Inflammatory macrophage (primary cell): ENCODE measurements at places on chromosomes 13 and 19.
A peak's percentile ranks its signal among the peaks of the same experiment; 100 is the strongest.

GRCh38 chr19:5983367-5983955 lies 5.5 kb upstream of the RANBP3 start:
- no peak for DNase-seq

- DNase-seq, result peak; percentile 97
Measured at GRCh38 chr19:44845612-44846454, at the start of gene NECTIN2. TSS of gene NECTIN2 (plus strand) at chr19:44846297. CDS start at chr19:44846526, 229 bp downstream.

GRCh38 chr19:3536429-3537100 lies 2.4 kb upstream of the TEKTIP1 start:
- DNase-seq, result peak; percentile 70

GRCh38 chr19:954272-954671 lies 28.4 kb downstream of the ARID3A start:
- no peak for DNase-seq

- DNase-seq, result peak; percentile 78
Measured at GRCh38 chr19:50912727-50913716, 1.8 kb upstream of the KLK4 start.

DNA sequence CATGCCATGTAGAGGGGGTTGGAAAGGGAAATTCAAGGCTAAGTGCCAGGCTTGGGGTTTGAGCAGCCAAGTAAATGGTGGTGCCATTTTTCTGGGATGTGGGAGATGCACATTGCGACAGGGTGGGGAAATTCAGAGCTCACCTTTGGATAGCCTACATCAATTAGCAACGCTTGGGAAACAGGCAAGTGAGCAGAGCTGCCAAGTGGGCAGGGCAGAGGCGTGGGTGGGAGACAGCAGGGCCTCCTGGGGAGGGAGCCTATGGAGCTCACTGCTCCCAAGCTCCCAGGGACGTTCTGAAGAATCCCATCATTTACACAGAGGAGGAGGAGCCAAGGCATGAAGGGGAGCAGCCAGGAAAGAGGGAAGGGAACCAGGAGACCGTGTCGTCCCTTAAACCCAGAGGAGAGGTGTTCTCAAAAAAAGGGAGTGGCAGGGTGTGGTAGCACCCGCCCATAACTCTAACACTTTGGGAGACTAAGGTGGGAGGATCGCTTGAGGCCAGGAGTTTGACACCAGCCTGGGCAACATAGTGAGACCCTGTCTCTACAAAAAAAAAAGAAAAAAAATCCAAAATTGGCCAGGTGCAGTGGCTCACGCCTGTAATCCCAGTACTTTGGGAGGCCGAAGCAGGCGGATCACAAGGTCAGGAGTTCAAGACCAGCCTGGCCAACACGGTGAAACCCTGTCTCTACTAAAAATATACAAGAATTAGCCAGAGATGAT lies 11.5 kb upstream of the CCNE1 start:
- no peak for DNase-seq

- DNase-seq, result no peak
Measured at GRCh38 chr13:73195091-73195490, 136.3 kb downstream of the KLF5 start.

DNA sequence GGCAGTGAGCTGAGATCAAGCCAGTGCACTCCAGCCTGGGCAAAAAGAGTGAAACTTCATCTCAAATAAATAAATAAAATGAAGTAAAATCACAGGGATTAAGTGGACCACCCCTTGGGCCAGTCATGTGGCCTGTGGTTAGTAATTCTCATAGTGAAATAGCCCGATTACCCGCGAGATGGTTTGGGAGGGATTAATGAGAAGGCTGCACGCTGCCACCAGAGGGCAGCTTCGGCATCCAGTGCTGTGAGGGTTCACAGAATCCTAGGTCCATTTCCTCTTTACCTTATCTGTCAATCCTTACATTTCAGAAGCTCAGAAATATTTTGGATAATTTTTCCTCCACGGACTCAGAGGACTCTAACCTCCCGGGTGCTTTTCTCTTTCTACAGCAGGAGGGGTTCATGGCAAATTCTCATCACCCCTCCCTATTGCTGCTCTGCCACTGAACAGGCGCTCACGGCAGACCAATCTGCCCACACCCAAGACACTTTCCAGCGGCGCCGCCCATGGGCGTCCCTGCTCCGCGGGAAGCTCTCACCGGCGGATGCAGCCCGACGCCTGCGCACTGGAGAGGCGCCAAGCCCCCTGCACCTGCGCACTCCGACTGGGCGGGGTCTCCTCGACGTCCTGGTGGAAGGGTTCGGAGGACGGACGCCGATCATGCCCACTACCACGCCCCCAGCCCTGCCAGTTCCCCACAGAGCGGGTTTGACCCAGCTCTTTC lies 11.0 kb downstream of the ZNF835 start:
- no peak for DNase-seq

GRCh38 chr19:16232568-16232967 lies 34.9 kb downstream of the AP1M1 start:
- DNase-seq, result no peak

DNA sequence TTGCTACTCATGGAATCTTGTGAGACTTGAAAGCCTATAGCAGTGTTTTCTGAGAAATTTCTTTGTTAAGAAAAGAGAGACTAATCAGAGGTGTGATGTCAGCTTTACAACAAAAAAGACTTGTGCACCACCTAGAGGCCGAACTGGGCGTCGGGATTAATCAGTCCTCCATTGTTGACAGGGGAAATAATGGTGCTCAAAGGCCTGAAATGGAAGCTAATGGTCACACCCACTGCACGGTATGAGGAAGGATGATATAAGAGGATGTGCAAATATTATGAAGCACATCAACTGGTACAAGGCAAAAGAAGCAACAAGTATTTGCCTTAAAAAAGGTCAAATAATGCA lies 480.2 kb upstream of the MIR17HG start:
- DNase-seq, result peak; percentile 92

DNA sequence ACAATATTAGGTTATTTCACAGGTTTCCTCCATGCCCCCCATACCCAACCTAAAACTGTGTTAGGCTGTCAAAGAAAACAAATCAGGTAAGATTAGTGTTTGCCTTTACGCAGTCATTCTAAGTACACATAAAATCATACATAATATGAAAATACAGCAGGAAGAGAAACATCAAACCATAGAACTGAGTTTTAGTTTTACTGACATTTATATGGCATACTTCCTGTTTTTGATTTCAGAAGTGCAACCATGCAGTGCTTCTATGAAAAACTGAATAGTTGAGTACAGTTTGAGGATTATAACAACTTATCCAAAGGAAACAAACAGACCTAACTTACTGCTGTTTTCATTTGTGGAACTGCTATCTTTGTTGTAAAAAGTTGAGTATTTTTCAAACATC lies 91.3 kb downstream of the KCNRG start:
- no peak for DNase-seq

GRCh38 chr13:60112771-60113170 lies 51.0 kb downstream of the DIAPH3 start:
- DNase-seq, result no peak

- DNase-seq, result no peak
Measured at GRCh38 chr19:14559916-14560775, 11.7 kb downstream of the NDUFB7 start.

DNA sequence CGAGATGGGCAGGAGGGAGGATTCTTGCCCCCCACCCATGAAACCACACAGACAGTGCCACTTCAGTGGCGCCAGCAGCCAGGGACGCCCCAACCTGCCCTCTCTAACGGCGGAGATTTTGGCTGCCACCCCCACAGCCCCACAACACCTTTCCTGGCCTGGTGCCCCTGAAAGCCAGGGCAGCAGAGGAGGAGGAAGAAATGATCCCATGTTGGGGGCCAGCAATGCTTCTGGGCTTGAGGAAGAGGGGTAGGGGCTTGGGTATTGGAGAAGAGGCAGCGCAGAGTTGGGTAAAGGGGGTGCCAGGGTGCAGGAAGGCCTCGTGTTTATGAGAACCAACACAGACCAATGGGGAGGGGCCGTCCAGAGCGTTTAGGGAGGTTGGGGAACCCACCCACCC lies 1.7 kb downstream of the MLLT1 start:
- no peak for DNase-seq

GRCh38 chr13:102839462-102839861 lies 6.4 kb upstream of the ERCC5 start:
- no peak for DNase-seq

DNA sequence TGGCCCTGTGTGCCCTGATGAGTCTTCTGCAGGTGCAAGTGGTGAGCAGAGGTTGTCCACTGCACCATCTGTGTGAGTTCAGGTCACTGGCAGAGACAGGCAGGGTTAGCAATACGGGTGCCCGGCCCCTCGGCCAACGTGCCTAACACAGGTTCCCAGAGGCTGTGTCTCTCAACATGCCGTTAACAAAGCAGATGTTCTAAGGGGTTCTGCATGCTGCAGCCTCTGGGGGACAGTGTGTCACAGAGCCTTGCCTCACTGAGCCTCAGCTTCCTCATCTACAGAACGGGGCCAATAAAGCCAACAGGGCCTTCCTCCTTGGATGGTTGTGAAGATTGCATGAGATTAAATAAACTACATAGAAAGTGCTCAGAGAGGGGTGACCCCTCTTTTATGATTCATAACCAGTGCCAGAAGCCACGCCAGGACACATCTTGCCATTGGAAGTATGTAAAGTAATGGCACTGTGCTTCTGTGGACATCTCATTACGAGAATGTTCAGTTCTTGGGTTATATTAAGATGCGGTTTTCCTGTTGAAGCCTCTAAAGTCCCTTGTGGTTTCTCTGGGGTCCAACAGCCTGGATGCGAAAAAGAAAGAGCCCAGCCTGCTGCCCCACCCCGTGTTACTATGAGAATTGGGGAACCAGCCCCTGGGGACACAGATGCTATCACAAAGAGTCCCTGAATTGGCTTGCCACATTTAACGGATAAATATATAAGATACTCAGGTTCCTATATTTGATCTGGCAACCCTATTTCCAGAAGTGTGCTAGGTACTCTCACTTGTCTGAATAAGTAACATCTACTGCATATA lies 11.2 kb upstream of the ARHGEF18 start:
- peak; percentile 58 for DNase-seq

DNA sequence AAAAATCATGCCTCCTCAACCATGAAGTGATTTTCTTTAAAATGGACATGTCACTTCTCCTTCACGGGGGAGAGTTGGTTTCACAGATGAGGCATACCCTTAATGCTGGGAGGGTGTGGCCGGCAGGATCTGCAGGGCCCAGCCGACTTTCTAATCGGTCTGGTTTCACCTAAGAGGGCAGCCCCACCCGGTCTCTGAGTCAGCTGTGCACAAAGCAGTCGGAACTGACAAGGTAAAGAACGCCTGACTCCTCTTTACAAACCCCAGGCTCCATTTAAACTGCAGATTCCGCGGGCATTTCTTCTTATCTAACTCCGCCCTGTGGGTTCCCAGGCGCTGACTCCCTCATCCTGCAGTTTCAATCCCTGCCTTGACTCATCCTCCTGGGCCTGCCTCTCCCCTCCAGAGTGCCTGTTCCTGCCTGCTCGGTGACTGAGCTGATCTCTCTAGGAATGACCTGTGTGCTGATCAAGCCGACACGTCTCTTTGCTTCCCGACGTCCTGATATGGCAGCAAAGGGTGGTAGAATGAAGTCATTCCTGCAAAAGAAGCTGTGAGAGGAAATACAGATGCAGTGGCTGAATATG lies 63.4 kb downstream of the EFNB2 start:
- DNase-seq, result no peak

DNA sequence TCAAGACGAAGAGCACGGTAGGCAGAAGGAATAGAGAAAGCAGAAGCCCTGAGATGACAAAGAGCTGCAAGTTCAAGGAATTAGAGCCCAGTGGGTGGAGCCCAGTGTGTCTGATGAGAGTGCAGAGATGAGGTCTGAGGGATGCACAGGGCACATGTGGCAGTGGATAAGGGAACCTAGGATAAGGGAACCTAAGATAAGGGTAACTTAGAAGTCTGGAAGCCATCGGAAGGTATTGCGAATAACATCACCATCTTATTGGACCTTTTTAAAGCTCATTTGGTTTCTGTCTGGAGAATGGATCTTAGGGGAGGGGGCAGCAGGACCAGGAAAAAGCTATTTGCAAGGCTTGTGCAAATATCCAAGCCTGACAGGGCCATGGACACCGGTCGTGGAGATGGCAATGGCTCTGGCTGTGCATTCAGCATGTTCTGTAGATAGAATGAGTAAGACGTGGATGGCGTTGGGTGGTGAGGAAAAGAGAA lies 1.3 kb downstream of the FPR3 start:
- peak; percentile 93 for DNase-seq

- DNase-seq, result peak; percentile 93
Measured at GRCh38 chr19:1163283-1163933, 10.7 kb downstream of the SBNO2 start.

GRCh38 chr13:27971776-27972477 lies 2.8 kb upstream of the CDX2 start:
- DNase-seq, result no peak

- DNase-seq, result no peak
Measured at GRCh38 chr13:92838786-92839185, 387.8 kb upstream of the GPC6 start.

DNA sequence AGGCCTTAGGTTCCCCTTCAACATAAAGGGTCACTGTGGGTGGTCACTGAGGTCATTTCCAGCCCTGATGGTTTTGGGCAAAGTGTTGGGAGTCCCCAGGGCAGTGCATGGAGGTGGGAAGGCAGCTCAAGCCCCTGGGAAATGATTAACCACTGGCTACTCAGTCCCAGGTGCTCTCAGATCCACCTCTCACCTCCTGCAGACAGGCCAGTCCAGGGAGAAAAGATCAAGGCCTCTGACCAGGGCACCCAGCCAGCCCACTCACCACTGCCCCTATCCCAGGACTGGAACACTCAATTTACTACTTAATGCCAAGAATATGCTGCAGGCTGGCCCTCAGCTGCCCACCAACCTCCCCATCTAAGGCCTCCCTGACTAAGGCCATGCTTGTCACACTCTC lies 1307.9 kb downstream of the UQCRFS1 start:
- no peak for DNase-seq

- DNase-seq, result peak; percentile 63
Measured at GRCh38 chr13:112928972-112929782, 39.8 kb upstream of the MCF2L start.

DNA sequence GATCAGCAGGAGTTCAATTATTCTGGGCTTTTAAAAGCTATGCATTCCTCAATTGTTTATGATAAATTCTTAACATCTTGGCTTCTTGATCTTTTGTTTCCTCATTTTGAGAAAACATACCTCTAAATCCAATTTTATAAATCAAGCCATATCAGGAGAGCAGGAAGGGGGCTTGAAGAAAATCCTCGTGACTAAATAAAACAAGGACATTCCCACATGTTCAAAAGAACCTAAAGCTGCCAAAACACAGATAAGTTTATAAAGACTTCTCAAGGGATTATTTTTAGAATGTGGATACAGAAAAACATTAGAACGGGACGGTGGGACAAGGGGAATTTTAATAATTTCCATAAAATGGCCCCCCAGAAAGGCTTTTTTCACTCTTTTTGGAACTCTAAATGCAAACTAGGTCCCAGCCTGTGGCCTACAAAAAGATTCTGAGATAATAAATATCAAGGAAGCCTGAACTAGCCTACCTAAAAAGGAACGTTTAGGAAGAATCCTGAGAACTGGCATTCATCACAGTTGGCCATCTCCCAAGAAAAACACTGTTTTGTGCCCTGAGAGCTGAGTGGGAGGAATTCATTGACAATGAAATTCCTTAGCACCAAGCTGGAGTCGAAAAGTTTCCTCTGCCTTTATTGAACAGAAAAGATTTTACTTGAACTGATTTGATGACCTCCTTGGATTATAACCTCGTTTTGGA lies 30.1 kb downstream of the ZAR1L start:
- DNase-seq, result no peak

GRCh38 chr13:68522184-68522583 lies 1292.0 kb upstream of the PCDH9 start:
- no peak for DNase-seq
